Right renal pelvis (tissue), 4 donors: ENCODE measurements at places on chromosomes 3 and 15. TPM values are rescaled to one million over a fixed set of nuclear protein-coding genes. Genes with fewer than 3 reads are reported as not detected.

TM4SF4 gene
- 2.8 TPM for polyA plus RNA-seq

FGF12 gene
- polyA plus RNA-seq, result 7.5 TPM

IRAK2 gene
- 0.65 TPM for polyA plus RNA-seq

ITGA11 gene
- polyA plus RNA-seq, result 4.4 TPM

CLDN18 gene
- polyA plus RNA-seq, result 1.4 TPM

GOLGB1 gene
- 72.8 TPM for polyA plus RNA-seq

PSTPIP1 gene
- 1.2 TPM for polyA plus RNA-seq

CHST13 gene
- polyA plus RNA-seq, result 4.4 TPM

GP9 gene
- 1.2 TPM for polyA plus RNA-seq

LINGO1 gene
- polyA plus RNA-seq, result 18.2 TPM

A4GNT gene
- 0.78 TPM for polyA plus RNA-seq

CACNA2D2 gene
- polyA plus RNA-seq, result 15.1 TPM

PLA2G4B gene
- 8.6 TPM for polyA plus RNA-seq

GRCh38 chr15:51731549-51732267, 5.7 kb downstream of the LYSMD2 start:
- no peak for DNase-seq

GRCh38 chr3:172701751-172702150, 9.1 kb downstream of the NCEH1 start:
- DNase-seq, result no peak

DNA sequence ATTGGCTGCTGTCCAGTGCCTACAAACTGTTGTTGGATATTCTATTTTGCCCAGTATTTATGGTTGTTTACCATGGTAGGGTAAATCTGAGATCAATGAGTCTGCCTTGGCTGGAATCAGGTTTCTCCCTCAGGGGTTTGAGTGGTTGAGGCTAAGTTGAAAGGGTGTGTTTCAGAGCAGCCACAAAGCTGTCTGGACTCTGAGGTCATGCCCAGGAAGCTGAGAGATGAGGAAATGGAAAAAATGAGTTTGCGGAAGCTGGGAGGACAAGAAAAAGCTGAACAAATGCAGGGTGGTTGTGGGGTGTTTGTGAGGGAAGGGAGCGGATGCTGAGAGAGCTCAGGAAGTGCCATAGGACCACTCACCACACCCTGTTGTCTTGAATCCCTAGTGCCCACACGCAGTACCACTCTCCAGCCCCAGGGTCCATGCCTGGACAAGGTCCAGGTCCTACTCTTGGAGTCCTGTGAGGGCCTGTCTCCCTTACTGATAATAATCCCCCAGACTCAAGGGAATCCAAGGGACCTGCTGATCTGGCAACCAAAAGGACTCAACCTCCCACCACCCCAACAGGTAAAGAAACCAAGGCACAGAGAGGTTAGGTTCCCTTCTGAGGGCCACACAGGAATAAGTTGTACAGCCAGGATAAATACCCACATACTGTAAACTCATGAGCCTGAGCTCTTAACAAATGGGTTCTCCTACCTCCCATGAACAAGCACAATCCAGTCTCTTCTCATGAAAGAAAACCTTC, 81.6 kb downstream of the PPCDC start:
- no peak for DNase-seq

- no peak for DNase-seq
Measured at GRCh38 chr15:89332446-89332845, 2.2 kb downstream of the POLG start.

DNA sequence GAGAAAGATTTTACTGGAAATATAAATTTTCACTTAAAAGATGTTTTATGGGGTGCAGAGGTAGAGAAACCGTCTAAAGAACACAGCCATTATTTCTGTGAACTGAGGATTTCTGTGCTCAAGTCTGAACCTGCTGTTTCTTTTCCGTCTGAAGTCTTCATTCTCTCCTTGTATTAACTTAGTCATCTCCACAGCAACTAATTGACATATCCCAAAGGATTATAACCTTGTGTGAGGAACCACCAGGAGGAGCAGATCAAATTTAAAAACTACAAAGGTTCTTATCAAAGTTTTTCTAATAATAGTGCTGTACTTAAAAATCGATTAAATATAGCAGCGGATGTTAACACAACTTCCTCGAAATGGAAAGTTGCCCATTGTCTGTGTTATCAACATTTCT, 31.1 kb upstream of the ICE2 start:
- no peak for DNase-seq

DNA sequence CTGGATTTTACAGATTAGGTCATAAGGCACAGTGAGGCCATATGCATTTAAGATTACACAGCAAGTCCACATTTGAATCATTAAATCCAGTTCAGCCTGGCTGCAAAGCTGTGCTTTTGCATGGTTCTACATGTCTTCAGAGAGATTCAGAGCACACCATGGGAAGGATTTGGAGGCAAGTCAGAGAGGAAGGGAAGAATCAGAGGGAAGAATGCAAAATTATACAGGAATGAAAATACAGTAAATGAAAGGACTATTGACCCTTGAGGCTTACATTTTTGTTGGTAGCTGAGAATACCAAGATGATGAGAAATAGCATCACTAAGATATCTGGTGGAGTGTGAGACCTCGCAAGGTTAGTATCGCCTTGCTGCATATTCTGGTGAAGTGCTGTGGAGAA, 13.9 kb downstream of the FILIP1L start:
- no peak for DNase-seq

DNA sequence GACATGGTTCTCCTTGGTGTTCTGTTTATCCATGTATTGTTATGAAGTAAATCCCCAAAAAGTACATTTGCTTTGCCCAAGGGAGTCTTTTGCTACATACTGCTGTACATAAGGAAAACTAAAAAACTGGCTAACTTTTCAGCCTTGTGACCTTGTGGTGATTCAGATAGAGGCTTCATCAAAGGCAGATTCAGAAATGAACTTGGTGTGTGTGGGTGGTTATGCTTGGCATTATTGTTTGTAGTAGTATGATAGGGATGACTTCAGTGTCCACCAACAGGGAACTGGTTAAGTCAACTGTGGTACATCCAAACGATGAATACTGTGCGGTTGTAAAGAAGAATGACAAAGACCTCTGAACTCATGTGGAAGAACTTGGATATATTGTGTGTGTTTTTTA, 75.6 kb upstream of the CHRNB4 start:
- no peak for DNase-seq

- DNase-seq, result peak; percentile 30
Measured at GRCh38 chr15:91224755-91225380, 124.8 kb downstream of the SV2B start.

- DNase-seq, result no peak
Measured at GRCh38 chr3:64291345-64291744, 66.1 kb upstream of the PRICKLE2 start.

- no peak for DNase-seq
Measured at GRCh38 chr3:149784064-149784704, 8.2 kb downstream of the ANKUB1 start.

DNA sequence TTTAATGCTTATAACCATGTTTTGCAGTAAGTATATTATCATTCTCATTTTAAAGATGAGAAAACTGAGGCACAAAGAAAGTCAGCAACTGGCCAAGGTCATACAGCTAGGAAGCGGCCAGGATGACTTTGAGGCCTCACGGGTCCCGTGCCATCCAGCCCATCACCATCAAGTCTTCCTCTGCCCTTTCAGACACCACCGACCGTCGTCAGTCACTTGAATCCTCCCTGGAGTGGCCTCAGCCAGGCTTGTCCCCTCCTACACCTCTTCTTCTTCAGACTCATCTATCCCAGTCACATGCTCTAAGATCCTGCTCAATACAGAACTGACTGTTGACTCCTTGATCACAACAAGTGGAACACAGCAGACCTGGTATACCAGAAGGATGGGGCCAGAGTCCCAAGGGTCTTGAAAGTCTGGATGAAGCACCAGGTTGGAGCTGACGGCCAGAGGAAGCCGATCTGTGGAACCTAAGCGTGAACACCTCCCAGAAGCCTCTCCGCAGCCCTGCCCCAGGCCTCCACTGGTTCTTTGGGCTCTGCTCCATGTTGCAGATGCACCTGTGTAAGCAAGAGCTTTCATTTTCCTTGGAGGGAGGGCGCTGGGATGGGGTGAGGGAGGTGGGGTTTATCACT, 22.1 kb downstream of the ITGA11 start:
- no peak for DNase-seq

DNA sequence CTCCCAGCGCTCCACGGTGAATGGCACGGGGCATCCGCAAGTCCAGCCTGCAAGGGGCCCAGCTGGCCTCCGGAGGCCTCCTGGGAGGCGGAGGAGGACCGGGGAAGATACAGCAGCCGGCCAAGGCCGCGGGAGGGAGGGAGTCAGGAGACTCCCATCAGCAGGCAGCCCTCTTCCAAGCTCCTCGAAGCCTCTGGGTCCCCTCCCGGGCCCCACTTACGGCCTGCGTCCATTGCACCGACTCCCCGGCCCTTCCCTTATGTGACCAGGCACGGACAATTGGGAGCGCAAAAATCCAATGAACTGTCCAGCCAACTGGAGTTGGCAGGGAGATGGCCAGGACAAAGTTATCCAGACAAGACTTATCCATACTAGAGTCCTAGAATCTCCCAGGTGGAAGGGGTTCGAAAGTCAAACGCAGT, 668 bp downstream of the MFGE8 start:
- DNase-seq, result no peak

DNA sequence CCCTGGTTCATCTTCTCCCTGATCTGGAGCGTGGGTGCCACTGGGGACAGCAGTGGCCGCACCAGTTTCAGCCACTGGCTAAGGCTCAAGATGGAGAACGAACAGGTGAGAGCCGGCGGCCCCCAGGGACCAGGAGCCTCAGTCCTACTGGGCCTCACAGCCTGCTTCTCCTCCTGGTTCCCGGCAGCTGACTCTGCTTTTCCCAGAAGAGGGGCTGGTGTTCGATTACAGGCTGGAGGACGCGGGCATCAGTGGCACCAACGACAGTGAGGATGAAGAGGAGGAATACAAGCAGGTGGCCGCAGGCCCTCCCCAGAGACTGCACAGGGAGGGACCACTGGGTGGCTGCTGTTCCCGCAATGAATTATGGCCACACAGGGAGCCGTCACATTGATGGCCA, 54.4 kb downstream of the DNAH1 start:
- no peak for DNase-seq

DNA sequence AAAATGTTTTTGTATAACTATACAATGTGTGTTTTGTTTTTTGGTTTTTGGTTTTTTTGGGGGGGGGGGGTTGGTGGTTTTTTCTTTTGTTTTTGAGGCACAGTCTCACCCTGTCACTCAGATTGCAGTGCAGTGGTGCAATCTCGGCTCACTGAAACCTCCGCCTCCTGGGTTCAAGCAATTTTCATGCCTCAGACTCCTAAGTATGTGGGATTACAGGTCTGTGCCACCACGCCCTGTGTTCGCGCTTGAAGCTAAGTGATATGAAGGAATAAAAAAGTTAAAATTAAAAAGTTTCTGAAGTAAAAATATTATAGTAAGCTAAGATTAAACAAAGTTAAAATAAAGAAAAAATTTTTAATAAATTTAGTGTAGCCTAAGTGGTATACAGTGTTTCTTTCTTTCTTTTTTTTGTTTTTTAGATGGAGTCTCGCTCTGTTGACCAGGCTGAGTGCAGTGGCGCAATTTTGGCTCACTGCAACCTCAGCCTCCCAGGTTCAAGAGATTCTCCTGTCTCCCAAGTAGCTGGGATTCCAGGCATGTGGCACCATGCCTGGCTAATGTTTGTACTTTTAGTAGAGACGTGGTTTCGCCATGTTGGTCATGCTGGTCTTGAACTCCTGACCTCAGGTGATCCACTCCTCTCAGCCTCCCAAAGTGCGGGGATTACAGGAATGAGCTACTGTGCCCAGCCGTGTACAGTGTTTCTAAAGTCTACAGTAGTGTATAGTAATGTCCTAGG, 53.9 kb upstream of the TEX55 start:
- DNase-seq, result no peak

GRCh38 chr3:194081826-194082225, 54.1 kb upstream of the HES1 start:
- DNase-seq, result no peak

- no peak for DNase-seq
Measured at GRCh38 chr3:158101335-158102241, 4.6 kb downstream of the SHOX2 start.

GRCh38 chr3:182023843-182024242, 312.1 kb downstream of the SOX2 start:
- DNase-seq, result no peak

DNA sequence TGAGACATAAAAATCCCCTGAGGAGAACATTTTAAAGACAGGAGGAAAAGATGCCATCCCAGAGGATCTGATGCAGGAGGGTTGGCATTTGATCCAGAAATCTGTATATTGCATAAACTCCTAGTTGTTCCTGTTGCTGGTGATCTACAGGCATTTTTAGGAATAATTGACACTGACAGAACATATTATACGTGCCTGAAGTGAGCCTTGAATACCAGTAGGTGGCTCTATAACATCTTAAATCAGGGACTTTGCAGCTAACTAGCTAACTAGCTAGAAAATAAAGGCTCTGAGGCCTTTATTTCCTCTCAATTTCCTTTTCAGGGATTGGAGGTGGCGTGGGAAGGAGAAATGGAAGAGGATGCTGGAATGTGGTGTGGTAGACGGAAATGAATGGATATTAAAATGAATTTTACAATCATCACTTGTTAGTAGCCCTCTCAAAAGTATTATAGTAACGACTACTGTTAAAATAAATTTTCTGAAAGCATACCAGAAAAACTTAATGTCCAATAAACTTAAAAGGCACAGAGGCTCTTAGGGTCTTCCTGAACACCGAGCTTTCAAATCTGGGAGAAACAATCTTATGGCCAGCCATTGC, 73.8 kb upstream of the ZBED2 start:
- DNase-seq, result peak; percentile 31

GRCh38 chr3:65922441-65922840, 116.3 kb downstream of the MAGI1 start:
- no peak for DNase-seq

DNA sequence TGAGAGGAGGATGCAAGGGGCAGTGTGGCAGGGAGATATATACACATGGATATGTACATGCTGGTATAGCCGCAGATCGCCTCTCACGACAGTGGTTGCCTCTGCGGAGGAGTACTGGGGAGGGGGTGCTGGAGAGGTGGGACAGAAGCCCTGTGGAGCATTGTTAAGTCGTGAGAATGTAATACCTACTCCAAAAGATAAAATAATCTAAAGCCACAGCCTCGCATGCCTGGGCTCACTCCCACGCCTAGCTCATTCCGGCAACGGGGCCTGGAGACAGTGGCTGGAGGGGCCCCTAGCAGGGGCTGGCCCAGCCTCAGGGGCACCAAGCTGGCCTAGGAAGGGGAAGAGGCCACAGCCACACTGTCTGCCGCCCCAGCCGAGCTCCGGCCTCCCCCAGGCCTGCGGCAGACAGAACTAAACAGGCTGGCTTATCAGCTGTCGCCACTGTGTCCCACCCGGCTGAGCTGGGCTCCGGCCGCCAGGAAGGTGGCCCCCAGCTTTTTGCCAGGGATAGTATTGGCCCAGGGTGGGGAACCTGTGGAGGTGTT, 65.1 kb upstream of the LCTL start:
- no peak for DNase-seq

DNA sequence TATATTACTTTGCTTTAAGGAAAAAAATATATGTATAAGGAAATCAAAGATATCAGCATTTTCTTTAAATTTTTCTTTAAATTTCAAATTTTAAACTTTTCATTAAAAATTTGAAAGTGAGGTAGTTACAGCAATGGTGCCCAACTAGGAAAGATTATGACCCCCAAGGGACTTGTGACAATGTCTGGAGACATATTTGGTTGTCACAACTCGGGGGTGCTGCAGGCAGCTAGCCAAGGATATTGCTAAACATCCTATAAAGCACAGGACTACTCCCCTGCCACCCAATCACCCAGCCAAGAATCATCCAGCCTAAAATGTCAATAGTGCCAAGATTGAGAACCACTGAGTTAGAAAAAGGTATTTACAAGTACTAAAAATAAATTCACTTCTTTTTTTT, 57.3 kb downstream of the SLC4A7 start:
- no peak for DNase-seq

GRCh38 chr15:67715170-67715569, 110.1 kb upstream of the SKOR1 start:
- no peak for DNase-seq
